Dermis blood vessel endothelial cell (primary cell): ENCODE measurements at places on chromosomes 13 and 19. TPM values are rescaled to one million over a fixed set of nuclear protein-coding genes. Genes with fewer than 3 reads are reported as not detected.

The KLK3 gene
- total RNA-seq: not detected in 2 replicates

The ZNF765 gene
- 14.6 and 19.9 TPM in 2 replicates for total RNA-seq

The ATXN8OS gene
- total RNA-seq: not detected in 2 replicates

The C13orf42 gene
- not detected in 2 replicates for total RNA-seq

The FGF21 gene
- not detected in 2 replicates for total RNA-seq

The FAM83E gene
- 0.51 TPM in 1 of 2 replicates, not detected in the other for total RNA-seq

The CGB1 gene
- total RNA-seq: not detected in 2 replicates

The FFAR2 gene
- not detected in 2 replicates for total RNA-seq

The FGF14 gene
- total RNA-seq: 0.34 and 1.3 TPM in 2 replicates

DNA sequence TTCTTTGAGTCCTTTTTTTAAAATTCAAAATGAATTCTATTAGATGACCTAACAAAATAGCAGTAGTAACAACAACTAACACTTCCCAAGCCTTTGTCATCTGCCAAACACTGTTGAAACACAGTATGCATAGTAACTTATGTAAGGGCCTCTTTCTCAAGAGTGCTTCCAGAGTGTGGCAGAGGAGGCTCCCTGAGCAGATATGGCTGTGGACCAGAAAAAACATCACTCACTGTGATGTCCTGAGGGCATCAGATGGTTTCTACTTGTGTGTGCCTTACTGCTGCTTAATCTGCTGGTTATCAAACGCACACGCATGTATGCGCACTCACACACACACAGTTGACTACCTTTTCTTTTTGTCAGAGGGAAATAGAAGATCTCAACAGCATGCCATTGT lies 110.8 kb downstream of the DLEU7 start:
- no peak for DNase-seq

- DNase-seq: no peak
These were observed 82.4 kb downstream of the GGACT start for GRCh38 chr13:100506154-100506553.

- no peak for DNase-seq
These were observed 52.4 kb downstream of the TSHZ3 start for GRCh38 chr19:31296741-31297390.

DNA sequence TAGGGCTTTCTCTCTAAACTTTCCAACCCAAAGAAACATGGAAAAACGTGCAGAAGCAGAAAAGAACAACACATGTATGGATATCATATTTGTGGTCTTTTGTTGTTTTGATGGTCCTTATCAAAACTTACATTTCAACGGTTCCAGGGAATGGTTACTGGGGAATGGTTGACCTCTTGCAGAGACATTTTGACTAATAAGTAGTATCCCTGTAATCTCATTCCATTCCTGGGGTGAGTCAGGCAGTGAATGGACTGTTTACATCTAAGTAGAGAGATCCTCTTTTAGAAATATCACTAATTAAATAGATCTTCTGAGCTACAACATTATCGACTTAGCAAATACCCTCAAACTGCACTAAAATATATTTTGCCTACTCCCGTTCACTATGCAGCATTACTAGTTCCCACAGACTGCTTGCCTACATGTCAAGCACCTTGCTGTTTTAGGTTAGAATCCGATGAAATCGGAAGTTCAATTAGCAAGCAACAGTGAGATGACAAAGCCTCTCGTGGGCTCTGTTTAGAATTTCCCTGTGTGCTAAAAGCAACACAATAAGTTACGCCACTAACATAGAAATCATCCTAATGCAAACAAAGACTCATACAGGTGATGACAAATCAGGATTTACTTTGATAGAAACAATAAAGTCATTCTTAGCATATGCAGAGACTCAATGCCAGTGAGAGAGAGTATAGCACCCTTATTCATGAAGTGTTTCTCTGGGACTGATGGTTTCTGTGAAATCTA lies 797.7 kb upstream of the ARGLU1 start:
- no peak for DNase-seq

DNA sequence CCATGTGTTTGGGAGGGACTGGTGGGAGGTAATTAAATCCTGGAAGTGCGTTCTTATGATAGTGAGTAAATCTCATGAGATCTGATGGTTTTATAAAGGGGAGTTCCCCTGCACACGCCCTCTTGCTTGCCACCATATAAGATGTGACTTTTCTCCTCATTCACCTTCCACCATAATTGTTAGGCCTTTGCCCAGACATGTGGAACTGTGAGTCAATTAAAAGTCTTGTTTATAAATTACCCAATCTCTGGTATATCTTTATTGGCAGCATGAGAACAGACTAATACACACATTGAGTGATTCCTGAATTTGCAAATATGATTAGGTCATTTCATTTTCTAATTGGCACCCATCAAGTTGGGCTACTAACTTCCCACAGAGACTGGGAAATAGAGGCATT lies 977.2 kb downstream of the SLITRK1 start:
- no peak for DNase-seq

- DNase-seq: no peak
These were observed 4.7 kb downstream of the ZNF296 start for GRCh38 chr19:45071545-45071938.

- DNase-seq: no peak
These were observed 11.8 kb downstream of the CHAF1A start for GRCh38 chr19:4414144-4414799.

DNA sequence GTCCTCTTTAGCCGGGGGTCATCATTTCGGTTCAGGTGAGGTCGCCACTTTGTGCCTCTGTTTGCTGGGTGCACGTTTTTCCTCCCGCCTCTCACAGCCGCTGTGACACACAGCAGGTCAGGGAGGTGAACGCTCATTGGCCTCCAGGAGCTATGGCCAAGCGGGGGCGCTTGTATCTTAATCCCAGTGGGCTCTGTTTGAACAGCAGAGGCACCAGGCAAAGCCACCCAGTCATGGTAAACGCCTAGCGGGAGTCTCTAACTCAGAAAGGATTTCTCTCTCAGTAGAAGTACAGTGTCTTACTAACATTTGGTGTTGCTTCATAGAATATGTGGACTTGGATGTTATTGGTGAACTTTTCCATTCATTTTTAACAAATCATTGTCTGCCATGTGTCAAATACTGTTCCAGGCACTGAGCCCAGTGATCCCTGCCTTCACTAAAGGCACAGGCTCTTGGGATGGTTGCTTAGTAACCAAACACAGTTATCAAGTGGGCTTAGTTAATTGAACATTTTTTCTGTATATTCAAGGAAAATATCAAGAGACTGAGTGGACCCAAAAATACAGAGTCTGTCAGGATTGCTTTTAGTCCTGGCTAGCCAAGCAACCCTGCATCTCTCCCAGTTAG lies 186.7 kb downstream of the STK24 start:
- DNase-seq: no peak

DNA sequence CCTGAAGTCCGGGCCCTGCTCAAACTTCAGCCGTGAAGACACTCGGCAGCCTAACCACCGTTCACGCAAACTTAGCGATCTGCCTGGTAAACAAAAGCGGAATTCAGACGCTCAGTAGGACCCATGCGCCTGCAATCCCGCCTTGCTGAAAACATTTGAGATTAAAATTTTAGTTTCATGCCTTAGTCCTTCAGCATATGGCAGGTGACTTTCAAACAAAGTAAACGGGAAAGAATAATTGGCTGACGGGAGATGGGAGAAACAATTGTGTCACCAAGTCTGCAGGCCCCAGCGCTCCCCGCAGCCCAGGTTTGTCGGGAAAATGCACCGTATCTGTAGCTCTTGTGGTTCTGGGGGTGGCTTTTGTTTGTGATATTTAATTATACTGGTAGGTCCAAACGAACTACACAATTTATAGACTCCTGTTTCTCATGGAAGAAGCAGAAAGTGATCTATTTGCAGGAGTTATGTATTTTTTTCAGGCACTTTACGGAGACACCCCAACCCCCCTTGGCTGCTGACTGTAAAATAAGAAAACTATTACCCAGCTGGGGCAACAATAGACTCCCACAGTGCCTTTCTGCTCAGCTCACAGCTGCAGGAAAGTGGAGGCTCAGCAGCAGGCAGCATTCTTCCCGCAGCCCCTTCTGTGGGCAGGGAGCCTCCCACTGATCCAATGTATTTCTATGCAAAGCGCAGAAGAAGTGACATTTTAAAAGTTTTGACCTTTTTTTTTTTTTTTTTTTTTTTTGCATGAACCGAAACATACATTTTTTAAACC lies 94.8 kb downstream of the SOX1 start:
- DNase-seq: no peak

- DNase-seq: no peak
These were observed 11.2 kb upstream of the KCNC3 start for GRCh38 chr19:50340331-50340730.

- no peak for DNase-seq
These were observed 15.3 kb upstream of the ADPRHL1 start for GRCh38 chr13:113468472-113469201.

DNA sequence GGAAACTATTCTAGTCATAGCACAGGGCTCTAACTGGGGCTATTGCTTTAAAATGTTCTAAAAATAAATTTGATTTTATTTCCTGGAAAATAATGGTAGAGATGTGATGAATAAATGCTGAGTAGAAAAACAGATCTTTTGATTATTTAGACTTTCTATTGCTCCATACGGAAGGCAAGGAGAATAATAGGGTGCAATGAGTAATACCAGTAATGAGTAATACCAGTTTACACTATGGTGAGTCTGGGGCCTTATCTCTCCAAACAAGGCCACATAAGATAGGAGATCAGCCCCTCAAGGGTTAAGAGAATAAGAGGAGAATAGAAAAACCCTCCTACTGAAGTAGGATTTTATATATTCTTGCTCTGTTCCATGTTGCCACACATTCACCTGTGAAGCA lies 390.4 kb downstream of the KLF5 start:
- no peak for DNase-seq

DNA sequence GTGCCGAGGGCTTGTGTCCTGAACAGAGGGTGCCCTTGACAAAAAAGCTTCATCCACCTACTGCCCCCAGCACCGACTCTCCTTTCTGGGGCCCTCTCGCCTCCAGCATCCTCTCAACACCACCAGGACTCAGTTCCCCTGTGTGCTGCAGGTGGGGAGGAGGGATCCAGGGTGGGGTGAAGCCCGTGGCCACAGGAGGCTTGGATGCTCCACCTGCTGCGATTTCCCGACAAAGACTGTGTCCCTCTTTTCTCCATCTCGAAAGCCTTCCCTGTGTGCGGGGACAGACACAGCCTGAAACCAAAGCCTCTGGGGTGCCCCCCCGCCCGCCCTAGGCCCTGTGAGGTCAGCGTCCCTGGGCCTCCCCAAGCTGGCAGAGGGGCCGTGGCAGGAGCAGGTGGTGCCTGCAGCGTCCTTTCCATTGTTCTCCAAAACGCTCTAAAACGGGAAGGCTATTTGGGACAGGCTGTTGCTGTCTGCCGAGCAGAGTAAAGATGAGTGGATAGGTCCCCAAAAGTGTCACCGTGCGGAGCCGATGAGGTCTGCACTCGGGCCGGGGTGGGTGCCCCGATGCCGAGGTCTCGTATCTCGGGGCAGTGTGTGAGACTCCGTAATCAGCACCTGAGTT lies 185.7 kb downstream of the PTPRS start:
- DNase-seq: no peak
